ENCODE measurements at places on chromosomes 12 and 14.
A peak's percentile ranks its signal among the peaks of the same experiment; 100 is the strongest.

DNA sequence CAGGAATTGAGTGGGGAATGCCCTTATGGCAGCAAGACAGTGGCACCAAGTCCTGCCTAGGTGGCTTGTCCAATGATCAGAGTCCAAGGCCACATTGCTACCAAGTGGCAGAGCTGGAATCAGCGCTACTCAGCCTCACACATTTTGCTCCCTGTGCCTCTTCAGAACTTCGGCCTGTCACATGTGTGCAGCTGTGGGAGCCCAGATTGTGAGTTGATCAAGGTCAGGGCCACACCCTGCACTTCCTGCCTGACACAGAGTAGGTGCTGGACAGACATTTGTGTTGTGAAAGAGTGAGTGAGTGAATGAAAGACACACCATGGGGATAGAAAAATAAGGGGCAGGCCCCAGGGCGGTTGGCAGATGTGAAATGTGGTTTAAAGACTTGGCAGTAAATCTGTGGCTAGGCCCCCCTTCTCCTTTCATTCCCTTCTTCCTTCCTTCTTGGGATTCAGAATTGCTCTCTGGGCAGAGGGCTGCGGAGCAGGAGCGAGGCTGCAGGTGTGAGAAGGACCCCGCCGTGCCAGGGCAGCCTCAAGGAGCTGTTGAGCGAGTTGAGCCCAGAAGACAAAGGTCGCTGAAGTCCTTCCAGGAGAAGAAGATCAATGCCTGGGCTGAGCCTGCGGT, 83.5 kb downstream of the SLC25A47 start:
- peak; percentile 12 for DNase-seq

- no peak for DNase-seq
Observed at GRCh38 chr12:34296143-34297041, 274.1 kb downstream of the ALG10 start.

- DNase-seq, result no peak
Observed at GRCh38 chr12:104568935-104569334, 112.2 kb downstream of the CHST11 start.

DNA sequence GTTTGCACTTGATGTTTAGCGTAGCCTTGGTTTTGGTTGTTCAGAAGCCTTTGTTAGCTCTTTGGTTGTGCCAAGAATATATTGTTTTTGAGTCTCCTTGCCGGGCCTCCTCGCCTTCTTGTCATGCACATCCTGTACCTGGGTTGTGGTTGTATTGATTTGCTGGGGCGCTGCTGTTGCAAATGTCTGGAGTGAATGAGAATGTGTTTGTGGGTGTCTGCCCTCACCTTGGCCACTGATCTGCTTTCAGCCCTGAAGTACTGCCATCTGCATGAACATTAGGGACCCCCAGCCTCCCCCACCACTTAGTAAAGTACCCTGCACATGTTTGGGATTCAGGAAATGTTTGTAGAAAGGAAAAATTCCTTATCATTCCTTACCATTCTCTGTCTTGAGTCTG, 16.5 kb downstream of the PRKCH start:
- DNase-seq, result no peak

DNA sequence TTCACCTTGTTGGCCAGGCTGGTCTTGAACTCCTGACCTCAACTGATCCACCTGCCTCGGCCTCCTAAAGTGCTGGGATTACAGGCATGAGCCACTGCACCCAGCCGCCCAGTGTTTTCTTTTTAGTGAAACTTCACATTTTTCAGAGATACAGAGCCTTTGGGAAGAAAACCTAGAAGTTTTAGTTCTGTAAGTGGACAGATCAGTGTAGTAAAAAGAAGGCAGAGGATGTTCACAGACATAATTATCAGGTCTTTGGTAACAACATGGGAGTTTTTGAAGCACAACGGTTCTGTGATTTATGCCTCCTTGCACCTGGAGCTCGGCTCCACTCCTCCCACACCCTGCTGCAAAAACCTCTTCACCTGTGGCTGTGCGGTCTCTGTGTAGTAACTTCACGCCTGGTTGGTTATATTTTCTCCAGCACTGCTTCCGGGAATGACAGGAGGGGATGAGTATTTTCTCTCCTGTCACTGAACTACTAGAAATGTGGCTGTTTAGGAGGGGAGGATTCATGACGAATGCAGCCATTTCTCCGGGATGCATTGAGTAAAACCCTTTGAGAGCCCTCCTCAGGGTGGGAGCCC, 67.0 kb downstream of the ARF6 start:
- DNase-seq, result no peak

DNA sequence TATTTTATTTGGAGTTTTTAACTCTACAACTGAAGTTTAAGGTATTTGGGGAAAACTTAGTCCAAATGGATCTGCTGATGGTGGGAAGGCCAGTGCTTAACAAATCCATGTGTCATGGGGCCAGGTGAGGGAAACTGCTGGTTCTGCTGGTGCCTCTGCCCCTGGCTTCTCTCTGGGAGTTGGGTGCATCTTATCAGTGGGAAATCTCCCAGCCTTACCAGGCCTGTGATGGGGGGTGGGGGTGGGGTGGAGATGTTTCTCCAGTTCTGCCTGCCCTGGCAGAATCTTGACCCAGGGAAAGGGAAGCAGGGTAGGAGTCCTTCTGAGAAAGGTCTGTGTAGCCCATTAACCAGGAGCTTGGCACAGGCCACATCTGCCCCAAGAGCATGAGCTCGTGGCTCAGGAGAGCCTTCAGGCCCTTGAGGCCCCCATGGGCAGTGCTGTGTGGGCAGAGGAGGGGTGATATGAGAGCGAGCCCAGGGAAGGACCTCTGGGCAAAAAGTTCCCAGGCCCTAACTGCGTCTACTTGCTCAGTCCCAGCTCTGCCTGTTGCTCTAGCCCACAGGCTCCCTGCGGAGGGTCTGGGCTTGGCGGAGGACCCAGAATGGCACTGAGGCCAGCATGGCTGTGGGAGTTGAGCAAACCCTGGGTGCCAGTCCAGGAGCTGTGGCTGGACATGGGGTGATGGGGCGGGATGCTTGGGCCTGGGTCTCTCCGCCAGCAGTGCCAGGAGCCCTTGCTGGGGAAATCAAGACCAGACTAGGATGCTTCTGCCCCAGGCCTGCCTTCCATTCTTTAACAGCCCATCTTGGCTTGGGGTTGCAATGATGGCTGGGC, 18.2 kb downstream of the VASH1 start:
- no peak for DNase-seq

GRCh38 chr14:104450811-104451401, 128.7 kb upstream of the C14orf180 start:
- no peak for DNase-seq

- DNase-seq, result no peak
Observed at GRCh38 chr14:97100306-97100705, 303.1 kb downstream of the VRK1 start.

- no peak for DNase-seq
Observed at GRCh38 chr12:75738486-75738885, 227.1 kb upstream of the KRR1 start.

GRCh38 chr14:38212111-38212510, 4.4 kb downstream of the SSTR1 start:
- DNase-seq, result no peak

- DNase-seq, result no peak
Observed at GRCh38 chr12:127592245-127592644, 674.7 kb upstream of the TMEM132C start.

GRCh38 chr12:53466640-53467039, 14.7 kb downstream of the PCBP2 start:
- DNase-seq, result no peak

DNA sequence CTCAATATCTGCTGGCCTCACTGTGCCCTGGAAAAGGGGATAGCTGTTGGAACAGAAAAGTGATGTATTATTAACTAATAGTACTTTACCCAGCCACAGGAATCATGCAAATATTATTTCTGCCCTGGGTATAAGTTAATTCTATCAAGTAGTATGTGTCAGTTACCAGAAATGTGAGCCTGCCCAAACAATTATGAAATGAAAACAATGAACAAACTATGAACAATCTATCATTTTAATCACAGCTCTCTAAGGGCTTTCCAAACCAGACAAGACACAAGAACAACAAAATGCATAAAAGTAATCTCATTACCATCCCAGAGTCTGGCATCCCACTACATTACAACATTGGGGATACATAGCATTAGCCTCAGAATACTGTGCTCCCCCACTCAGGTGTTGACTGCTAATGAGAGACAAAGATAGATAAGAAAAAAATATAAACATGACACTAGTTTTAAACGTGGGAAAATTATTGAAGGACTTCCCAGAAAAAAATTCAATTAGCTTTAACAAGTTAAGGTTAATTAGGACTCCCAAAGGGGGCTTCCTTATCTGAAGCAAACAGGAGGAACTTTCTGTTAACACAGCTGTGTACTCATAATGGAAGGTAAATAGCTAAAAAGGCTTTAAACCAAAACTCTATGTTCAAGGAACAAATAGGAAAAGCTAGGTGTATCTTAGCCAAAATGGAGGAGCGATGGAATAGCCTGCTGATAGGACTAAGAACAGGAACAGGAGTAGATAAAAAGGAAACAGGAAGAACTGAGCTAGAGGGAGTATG, 3.3 kb downstream of the DCAF5 start:
- no peak for DNase-seq

DNA sequence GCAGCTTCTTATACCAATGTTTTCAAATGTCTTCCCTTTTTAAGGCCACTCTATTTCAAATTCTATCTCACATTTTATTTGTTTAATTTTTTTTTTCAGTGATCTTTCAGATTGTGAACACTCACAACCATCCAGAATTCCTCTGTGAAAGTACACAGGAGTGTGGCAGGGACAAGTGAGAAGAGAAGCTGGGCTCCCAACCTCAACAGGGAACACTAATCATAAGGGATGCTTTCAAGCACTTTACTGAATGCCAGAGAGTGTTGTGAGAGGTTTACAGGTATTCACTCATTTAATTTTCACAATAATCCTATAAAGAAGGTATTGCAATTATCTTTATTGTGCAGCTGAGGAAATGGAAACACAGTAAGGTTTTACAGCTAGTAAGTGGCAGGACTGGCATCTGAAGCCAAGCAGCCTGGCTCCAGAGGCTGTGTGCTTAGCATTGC, 60.1 kb upstream of the PYGL start:
- no peak for DNase-seq

- DNase-seq, result no peak
Observed at GRCh38 chr12:16243487-16244412, 33.7 kb downstream of the SLC15A5 start.

- DNase-seq, result no peak
Observed at GRCh38 chr12:53225635-53226424, 6.2 kb downstream of the RARG start.

GRCh38 chr12:13233830-13234641, 37.5 kb downstream of the EMP1 start:
- peak; percentile 96 for DNase-seq

DNA sequence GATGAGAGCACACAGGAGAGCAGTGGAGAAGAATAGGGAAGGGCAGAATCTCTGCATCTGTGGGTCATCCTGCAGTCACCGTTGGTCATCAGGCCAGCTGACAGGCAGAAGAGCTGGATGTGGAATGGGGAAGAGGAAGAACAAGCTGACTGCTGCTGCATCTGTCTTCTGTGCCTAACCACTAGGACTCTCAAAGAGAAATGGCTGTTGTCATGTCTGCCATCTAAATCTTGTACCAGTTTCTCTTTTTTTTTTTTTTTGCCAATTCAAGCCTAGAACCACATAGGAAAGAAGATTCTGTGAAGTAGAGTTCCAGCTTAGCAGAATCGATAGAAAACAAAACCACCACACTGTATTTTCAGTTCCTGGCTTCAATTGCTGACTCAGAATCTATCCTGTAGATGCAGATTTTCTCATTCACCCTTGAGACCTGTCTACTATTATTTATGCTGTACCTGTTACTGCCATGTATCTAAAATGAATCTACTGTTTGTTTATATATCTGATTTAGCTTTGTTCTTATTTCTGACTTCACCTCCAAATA, 421.9 kb upstream of the PRICKLE1 start:
- DNase-seq, result no peak

DNA sequence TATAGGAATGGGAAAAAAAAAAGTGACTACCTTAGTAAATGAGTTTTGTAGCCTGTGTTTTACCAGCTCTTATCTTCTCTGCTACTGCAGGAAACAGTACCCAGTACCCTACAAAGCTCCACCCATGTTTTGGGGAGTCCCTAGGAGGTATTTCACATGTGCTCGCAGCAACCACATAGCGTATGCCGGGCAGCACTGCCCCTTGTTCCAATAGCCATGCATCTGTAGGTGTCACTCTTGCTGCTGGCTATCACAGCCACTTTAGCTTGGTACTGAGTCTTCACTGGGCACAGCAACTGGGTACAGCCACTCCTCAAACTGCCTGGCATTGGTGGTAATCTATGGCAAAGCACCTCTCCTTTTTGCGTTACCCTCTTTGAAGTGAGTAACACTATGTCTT, 2.0 kb upstream of the MDM1 start:
- no peak for DNase-seq

DNA sequence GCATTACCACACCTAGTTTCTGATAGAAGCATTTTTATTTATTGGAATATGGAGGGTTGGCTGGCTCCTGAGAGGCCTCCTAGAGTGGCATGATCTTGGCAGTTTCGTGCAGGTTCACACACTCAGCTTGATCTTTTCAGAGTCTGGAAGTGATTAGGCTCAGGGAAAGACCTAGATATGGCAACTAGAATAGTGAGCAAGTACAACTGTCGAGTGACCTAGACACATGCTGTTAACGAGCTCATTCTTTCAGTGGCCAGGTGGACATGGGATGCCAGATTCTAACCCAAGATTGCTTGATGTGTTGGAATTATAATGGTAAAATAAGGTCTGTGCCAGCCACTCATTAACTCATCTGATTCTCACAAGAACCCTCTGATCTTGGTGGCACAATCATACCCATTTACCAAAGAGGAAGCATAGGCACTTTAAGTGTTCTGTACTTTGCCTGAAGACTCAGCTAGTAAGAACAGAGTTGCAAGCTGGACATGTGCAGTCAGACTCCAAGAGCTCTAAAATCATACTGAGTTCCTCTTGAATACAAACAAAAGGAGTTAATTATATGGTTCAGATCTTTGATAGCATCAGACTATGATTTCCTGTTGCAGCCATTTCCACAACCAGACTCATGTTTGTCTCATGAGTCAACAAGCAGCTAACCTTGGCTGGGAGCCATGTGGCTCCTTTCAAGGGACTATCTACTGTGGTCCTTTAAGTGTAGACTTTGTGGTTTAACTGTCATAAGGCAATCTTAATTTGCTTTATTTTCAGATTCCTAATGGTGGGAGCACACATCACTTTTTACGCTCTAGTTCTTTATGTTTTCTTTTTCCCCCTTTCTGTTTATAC, 144.2 kb downstream of the PLEKHA5 start:
- no peak for DNase-seq

- no peak for DNase-seq
Observed at GRCh38 chr12:51270951-51271518, 820 bp upstream of the SMAGP start.

All from tibial nerve (tissue), 4 donors.